Hematopoietic multipotent progenitor cell treated with erythropoietin and hydrocortisone succinate and interleukin-3 and kit ligand, for 6 days (in vitro differentiated cells): ENCODE measurements at places on chromosomes 13 and 19.

DNA sequence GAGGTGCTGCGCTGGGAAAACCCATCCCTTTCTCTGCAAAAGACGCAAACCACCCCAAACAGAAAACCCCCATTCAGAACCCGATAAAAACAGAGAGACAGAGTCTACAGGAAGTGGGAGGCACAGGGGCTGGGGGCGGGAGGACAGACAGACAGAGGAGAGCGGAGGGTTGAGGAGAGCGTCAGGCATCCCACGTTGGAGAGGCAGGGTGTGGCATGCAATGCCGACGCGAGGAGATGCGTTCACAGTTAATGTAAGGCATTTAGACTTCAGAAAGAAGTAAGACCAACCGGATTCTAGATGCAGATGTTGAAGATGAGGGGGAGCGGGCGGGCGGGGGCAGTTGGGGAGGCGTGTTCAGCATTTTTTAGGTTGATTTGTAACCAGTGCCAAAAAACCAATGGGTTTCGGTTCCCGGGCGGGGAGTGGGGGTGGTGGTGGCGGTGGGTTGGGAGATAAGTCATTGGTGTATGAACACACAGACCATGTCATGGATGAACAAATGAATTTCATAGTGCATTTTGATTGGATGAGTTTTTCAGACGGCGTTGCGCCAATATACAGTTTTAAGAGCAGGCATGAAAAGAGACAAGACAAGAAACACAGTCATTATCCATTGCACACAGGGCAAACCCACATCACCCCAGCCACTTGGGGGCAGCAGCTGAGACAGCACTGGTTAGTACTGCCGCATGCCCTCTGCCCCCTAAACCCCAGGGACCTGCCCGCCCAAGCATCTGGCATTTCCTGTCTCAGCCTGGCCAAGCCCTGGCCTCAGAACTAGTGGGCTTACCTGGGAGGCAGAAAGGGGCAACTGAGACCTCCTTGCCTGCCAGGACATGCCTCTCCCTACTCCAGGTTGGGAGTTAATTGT is 91.3 kb downstream of the IER2 start:
- DNase-seq, result peak; percentile 24

GRCh38 chr13:66195238-66195637 is 1034.9 kb downstream of the PCDH9 start:
- no peak for DNase-seq

DNA sequence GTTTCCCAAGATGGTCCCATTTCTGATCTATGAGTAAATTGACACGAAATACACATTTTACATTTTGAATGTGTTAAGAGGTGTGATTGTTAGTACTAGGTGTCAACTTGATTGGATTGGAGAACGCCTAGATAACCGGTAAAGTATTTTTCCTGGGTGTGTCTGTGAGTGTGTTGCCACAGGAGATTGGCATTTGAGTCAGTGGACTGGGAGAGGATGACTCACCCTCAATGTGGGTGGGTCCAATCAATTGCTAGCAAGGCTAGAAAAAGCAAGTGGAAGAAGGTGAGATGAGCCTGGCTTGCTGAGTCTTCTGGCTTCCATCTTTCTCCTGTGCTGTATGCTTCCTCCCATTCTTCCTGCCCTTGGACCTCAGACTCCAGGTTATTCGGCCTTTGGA is 960.7 kb upstream of the PCDH9 start:
- DNase-seq, result peak; percentile 39

DNA sequence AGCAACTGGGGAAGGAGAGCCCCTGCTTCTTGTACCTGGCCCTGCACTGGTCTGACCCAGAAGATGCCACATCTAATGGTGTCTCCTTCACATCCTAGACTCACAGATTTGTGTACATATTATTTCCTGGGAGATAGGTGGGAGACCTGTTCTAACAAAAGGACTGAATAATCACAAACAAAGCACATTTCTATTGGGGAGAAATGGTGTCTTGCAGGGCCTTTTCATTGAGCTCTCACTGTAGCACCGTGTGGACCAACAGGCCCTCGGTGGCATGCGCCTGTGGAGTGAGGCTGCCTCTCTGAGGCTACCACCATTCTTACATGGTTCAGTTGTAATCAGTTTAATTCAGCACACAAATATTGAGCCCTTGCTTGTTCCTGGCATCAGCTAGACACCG is 989 bp upstream of the SACS start:
- DNase-seq, result no peak

GRCh38 chr19:8396563-8397203 is 6.5 kb downstream of the RAB11B start:
- peak; percentile 91 for DNase-seq

- DNase-seq, result no peak
Measured at GRCh38 chr19:20233105-20233504, 66.1 kb downstream of the ZNF486 start.

DNA sequence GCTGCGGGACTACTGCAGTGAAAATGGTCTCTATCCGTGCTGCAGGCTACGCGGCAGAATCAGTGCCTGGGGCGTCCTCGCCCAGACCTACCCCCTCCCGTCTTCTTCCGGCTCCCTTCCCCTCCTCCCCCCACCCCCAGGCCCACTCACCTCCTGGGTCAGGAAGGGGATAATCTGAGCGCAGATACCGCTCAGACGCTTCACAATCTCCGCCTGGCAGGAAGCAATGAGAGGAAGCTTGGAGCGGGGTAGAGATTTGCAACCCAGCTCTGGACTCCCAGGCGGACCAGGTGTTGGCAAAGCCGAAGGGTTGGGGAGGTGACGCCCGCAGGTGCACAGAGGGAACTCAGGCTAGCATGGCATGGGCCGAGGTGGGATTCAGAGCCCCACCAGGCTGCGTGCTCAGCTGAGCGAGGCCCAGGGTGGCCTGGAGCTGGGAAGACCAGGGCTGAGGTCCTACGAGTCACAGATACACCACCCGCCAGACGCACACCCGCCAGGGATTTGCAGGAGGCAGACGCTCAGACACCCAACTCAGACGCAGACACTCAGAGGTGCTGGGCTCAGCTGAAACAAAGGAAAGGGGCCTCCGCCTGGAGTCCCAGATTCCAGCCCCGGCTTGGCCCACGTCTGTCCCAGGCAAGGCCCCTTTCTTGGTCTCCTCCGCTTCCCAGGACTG is 4.1 kb downstream of the TLE2 start:
- DNase-seq, result no peak

- DNase-seq, result no peak
Measured at GRCh38 chr19:7699003-7699402, 2.9 kb downstream of the FCER2 start.

GRCh38 chr13:98651744-98652143 is 74.8 kb upstream of the STK24 start:
- no peak for DNase-seq
